ENCODE measurements at places on chromosomes 1 and 21. TPM values are rescaled to one million over a fixed set of nuclear protein-coding genes. Genes with fewer than 3 reads are reported as not detected.

- DNase-seq, result no peak
These were observed 128.3 kb upstream of the HMGB4 start for GRCh38 chr1:33735624-33736023.

- DNase-seq, result no peak
These were observed 233.3 kb upstream of the COA6 start for GRCh38 chr1:234139966-234140365.

DNA sequence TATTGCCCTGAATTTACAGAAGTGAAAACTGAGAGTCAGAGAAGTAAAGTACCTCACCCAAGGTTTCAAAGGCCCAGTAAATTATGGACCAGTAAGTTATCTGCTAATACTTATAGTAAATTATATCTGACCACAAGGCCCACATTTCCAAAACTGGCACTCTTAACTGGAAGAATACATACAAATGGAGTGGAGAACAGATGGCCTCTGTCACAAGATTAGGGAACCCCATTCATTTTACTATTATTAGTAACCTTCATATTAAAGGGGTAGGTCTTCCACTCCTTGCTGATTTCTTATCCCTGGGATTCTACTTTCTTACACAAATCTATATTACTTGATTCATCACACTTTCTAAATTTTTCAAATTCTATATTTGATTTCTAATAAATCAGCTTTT, 588.8 kb downstream of the NEGR1 start:
- DNase-seq, result no peak

GRCh38 chr21:41510500-41510899, 2.5 kb upstream of the TMPRSS2 start:
- no peak for DNase-seq

DNA sequence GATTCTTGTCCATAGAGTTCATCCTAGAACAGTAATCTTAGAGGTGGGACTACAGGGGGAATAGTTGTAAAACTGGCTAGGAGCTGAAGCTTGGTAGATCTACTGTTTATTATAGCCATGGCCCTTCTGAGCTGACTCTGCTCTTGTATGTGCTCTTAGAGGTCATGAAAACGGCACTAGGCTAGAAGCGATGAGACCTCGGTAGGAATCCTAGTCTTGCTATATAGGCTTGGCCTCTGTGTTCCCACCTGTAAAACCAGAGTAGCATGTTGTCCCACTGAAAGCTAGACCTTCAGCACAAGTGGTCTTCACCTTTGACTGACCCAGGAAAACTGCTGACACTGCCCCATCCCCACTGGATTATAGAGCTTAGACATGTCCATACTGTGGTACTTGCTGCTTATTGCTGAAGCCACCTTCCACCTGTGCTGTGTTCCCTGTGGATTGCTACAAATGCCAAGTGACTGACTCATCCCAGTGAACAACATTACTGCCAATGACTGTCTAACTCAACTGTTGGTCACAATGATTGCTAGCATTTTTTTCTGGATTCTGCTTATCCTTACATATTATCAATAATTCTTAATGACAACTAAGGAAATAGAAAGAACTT, 23.0 kb upstream of the PIGC start:
- no peak for DNase-seq

S100A5 gene
- total RNA-seq, result 0.27 TPM

GRCh38 chr1:109617291-109617801, 2.1 kb downstream of the GNAT2 start:
- DNase-seq, result no peak

CRP gene
- total RNA-seq, result not detected

DNA sequence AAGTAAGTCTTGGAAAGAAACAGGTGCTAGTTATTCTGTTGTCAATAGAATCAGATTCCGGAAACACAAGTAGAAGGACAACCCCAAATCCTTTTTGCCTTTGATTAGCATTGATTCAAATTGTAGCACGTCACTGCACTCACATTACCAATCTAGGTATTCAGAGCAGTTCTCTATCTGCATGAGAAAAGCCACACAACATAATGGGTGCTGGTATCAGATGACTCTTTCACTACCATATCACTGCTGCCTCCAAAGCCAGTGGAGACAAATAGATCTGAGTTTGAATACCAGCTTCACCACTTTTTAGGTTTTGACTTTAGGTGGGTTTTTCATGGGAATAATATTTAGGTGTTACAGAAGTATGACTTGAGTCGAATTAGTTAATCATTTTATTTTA, 38.9 kb downstream of the RTCA start:
- DNase-seq, result no peak

DNA sequence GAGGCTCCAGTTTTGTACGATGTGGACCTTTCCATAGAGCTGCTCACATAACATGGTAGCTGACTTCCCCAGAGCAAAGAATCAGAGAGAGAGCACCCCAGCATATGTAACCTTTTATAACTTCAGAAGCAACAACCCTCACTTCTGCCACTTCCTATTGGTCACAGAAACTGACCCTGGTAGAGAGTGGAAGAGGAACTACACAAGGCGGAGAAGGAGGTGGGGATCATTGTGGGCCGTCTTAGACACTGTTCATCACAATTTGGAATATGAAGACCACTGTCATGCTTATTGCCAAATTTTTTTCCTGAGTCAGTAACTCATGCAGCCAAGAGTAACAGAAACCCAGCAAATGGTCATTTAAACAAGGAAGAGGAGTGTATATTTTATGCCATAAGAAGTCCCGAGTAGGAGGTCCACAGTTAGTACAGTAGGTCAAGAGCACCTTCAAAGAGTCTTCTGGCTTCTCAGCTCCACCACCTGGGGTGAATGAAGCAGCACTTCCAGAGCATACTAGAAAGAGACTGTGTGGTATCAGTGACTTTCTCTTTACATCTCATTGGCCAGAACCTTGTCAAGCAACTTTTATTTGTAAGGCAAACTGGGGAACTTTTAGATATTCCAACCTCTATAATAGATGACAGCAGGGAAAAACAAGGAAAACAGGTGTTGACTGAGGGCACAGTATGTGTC, 71.8 kb downstream of the ODF2L start:
- no peak for DNase-seq

DNA sequence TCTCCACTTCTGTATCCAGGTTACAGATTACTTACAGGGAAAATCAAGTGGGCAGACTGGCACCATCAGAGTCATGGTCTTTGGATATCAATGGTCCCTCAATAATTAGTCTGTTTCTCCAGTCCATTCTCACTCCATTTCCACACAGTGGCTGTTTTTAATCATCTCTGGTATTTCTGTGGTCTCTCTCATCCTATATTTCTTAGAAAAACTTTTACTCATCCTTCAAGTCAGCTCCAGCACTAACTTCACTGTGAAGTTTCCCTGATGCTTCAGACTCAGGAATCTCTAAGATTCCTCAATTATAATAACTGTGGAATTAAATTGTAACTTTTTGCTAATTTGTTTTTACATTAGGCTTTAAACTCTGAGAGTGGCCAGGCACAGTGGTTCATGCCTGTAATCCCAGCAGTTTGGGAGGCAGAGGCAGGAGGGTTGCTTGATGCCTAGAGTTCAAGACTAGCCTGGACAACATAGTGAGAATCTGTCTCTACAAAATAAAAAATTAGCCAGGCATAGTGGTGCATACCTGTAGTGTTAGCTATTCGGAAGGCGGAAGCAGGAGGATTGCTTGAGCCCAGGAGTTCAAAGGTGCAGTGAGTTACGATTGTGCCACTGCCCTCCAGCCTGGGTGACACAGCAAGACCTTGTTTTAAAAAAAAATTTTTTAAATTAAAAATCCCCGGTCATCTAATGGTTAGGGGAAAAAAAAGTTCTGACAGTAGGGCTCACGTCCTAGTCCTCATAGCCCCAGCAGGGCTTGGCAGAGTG, 10.6 kb downstream of the CD160 start:
- DNase-seq, result no peak

GRCh38 chr21:41961753-41962152, 7.9 kb upstream of the C2CD2 start:
- no peak for DNase-seq

GRCh38 chr1:160837558-160838205, 25.0 kb downstream of the CD244 start:
- DNase-seq, result peak; percentile 97

FAM72B gene
- 0.27 TPM for total RNA-seq

GRCh38 chr1:32178380-32179192, 889 bp upstream of the TXLNA start:
- DNase-seq, result no peak

RNF186 gene
- total RNA-seq, result under 0.01 TPM

GNG4 gene
- total RNA-seq, result 1.9 TPM
